ENCODE measurements at places on chromosomes 16 and 17.

DNA sequence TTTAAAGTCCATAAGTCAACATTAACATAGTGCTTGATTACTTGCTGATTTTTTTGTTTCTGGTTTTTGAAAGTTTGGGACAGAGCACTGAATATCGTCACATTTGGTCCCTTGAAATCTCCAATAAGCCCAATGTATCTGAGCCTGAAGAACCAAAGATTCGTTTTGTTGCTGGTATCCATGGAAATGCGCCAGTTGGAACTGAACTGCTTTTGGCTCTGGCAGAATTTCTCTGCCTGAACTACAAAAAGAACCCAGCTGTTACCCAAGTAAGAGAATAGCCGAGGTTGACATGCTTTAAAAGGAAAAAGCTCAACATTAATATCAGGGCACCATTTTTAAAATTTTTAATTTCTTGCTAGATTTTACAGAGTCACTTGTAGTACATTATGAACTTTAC is 27.7 kb upstream of the GOSR1 start:
- no peak for DNase-seq

DNA sequence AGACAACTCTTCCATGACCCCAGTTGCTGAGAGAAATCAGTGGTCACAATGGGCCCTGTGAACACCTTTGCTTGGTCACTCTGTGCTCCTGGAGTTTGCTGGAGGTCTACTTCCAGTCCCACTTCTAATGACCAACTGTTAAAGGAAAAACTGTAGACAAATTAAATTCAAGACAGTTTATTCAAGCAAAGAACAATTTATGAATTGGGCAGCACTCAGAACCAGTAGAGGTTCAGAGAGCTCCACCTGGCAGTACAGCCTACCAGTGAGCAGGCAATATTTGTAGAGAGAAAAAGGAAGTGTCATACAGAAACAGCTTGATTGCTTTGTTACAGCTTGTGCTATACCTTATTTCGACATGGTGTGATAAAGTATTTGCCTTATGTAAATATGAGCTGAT is 116.5 kb downstream of the HS3ST3B1 start:
- no peak for DNase-seq

DNA sequence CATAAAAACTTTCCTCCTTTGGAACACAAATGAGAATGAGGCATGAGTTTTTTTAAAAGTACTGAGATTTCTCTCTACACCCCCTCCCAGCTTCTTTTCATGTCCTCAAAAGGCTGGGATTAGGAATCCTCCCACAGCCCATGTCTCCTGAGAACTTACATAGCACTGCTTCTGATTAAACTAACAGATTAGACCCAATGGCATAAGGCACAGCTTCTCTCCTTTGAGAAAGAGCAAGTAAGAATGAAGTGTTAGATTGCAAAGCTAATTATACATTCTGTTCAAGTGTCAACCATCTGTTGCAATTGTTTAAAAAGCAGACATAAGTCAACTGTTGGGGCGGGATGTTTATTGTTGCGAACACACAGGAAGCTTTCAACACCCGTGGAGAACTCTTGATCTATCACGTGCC is 715.1 kb downstream of the CDH11 start:
- DNase-seq = no peak

- DNase-seq = no peak
Measured at GRCh38 chr16:66337463-66338188, 28.9 kb upstream of the CDH5 start.

GRCh38 chr17:67076290-67076689 is 31.9 kb downstream of the CACNG1 start:
- DNase-seq = no peak

DNA sequence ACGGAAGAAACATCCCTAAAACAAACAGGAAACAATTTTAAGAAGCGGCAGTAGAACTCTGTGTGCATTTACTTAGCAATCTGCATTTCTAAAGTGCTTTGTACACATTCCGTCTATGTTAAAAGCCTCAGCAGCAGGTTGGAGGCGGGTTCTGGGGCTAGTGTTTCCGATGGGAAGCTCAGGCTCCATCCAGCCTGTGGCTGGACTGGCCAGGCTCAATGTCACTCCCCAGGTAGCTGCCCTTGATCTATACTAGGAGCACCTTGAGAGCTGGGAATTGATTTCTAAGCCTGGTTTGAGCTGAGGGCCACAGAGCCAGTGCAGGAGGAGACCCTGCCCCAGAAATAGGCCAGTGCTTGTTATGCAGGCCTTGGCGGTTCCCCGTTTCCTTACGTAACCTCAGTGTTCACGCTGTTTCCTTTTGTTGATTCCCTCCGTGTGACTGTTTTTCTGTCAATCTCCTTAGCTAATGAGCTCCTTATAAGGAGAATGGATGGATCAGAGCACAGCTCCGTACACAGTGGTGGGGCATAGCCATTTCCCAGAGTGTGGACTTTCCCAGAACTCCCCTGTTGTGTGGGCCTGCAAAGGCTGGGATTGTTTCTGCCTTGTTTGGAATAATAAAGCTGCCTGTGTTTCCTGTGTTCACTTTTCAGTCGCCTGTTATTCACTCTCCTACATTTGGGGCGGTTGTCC is 21.4 kb downstream of the ADORA2B start:
- DNase-seq = no peak

DNA sequence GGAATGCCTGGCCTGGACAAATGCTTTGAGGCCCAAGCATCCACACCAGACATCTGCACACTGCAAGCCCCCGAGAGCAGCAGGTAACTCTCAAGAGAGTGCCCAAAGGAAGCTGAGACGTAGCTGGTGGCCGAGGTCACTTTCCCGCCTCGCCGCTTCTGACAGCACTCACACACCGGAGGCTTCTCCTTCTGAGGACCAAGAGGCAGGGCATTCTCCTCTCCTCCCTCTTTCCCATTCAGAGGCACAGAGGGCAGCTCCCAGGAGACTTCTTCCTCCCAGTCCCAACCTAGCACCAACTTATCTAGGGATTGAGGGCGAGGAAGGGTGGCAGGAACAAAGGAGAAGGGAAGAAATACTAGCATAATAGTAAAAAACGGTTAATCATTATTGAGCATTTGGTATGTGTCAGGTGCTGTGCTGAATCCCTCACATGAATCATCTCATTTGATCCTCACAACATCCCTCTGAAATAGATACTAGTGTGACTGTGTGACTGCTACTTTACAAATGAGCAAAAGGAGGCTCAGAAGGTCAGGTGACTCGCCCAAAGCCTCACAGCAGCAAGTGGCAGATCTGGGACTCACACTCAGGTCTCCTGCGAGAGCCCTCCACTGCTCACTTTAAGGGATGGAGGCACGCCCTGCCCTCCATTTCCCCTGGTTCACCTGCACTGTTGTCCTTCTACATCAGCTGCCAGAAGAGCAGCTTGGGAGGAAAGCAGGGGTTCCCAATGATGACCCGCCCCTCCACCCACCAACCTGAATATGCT is 41.8 kb downstream of the MYO18A start:
- no peak for DNase-seq

DNA sequence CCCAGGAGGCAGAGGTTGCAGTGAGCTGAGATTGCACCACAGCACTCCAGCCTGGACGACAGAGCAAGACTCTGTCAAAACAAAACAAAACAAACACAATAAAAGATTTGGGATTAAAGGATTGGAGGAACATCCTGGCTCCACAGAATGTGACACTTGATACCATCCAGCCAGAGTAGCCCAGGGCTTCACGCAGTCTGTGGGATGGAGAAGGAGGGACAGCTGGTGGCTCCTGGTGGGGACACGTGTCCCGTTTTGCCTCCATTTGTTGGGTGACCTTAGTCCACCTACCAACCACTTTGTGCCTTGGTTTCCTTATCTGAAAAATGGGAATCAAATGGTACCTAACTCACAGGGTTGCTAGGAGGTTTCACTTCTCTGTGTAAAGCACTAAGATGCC is 12.4 kb upstream of the CYB561 start:
- no peak for DNase-seq

DNA sequence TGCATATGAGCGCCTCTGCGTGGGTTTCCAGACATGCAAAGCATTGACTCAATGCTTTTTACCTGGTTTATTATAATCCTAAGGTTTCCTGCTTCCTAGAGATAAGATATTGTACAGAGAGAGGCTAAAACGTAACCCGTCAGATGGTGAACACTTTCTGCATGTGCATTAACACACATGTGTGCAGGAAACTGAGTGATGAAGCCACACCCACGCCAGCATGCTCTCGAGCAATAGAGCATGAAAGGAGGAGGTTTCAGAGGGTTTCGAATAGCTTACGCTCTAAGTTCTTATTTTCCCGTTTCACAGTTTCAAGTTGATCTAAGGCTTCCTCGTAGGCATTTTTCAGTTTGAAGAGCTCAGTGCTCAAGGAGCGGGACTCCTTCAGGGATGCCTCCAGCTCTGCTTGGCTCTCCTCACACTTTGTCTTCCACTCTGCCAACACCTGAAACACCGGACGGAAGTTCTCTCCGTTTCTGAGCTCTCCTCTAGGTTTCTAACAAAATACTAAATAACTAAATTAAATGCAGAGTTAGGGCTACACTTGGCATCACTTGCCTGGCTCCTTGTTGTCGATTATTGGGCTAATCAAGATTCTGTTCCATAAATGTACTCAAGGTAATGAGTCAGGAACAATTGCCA is 23.2 kb downstream of the MYH3 start:
- no peak for DNase-seq

GRCh38 chr17:57090560-57091185 is 5.6 kb downstream of the AKAP1 start:
- no peak for DNase-seq

DNA sequence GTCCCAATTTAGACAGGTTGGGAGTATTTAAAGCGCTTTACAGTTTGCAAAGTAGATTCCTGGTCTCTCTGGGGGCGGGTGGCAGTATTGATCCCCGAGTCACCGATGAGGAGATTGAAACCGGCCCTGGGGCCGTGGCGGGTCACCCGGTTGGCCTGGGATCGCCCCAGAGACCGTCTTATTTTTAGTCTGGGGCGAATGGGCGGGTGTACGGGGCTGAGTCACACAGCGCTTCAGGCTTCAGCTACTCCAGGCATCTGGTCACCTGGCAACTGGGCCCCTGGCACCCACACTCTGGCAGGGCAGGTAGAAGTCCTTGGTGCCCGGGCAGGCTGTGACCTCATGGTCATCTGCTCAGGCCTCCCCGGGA is 669 bp downstream of the MIEF2 start:
- DNase-seq = peak; percentile 13

DNA sequence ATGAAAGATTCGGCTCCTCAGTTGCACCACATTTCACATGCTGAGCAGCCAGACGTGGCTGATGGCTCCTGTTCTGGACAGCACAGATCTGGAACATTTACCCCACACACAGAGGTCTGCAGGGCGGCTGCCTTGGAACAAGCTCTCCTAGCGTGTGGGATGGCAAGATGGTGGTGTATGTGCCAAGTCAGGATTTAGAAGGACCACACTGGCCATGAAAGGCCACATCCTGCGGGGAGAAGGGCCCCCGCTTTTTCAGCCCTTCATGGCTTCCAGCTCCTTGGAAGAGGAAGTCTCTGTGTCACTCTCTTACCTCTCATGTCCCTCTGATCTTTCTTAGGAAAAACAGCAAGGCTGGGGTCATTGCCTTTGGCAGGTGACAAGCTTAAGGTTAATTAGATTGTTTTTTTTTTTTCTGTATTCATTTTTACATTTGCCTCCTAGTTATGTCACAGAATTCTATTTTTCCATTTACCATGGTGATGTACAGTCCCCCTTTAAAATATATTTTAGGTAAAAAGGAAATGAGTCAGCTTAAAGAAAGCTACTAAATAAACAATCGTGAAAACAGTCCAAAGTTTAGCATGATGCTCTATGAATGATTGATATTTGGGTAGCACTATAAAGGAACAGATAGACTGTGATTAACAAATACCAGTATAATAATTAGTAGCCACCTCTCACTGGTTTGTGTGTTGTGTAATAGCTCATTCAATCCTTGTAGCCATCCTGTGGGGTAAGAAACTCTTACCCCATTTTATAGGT is 396.6 kb downstream of the CPPED1 start:
- DNase-seq = no peak

DNA sequence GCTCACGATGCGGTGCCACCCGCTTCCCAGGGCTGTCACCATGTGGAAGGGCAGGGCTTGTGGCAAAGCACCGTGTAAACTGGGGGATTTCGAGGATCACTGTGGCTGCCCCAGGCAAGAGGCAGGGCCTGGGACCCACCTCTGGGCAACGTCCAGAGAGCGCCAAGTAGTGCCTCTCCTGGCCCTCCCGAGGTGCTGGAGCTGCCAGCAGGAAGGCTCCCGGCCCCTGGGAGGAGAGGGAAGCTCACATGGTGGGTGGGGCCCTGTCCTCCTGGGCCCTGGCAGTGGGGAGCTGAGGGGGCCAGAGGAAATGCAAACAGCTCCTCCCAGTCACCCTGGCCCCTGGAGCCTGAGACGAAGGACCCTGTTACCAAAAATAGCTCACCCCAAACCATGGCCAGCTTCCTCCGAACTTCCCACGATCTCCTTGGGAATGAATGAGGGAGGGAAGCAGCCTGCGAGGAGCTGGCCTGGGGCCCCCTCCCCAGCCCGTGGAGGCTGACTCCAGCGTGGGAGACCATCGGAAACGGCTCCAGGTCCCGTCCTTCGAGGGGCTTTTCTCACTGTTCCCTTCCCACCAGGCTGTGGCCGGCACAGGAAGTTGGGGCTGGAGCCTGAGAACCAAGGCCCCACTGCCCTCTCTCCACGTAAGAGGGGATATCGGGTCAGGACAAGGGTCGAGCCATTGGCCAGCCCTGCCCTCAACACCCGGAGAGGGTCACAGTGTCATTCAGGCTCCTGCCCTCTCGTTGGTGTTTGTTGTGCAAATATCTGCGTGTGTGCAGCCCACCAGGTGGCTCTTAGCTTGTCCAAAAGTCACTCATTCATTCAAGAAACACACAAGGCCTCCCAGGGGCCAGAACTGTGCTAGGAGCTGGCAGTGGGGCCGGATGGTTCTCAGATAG is 17.7 kb downstream of the VASN start:
- DNase-seq = no peak

- DNase-seq = no peak
Measured at GRCh38 chr16:28829747-28830146, 6.9 kb downstream of the ATXN2L start.

DNA sequence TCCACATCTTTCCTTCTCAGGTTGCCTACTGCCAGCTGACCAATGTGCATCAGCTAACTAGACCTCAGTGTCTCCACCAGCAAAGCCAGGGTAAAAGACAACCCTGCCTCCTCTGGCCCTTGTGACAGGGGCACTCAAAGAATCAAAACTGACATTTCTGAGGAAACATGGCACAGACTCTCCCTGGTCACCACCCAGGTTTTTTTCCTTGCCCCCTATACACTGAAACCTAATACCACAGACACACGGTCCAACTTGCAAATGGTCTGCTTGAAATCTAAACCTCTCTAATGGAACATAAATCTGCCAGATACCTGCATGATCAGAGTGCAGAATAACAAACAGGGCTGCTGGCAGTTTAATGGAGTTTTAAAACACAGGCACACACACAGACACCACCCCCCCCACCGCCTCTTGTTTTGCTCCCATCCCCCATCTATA is 19.5 kb upstream of the CORO6 start:
- DNase-seq = no peak

DNA sequence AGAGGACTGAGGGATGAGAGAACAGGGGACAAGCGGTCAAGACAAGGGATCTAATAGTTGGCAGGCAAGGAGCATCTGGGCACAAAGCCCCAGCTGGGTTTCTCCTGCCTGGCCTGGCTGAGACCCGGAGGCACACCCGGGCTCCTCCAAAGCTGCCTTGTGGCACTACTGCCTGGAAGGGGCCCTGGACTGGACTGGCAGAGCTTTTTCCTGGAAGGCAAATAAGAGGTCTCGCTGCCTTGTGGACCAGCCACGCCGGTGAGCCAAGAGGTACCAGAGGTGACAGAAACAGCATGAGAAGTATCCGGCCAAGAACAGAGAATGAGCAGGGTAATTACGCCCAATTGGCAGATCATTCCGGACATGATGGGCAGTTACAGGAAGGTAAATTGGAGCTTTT is 64.6 kb downstream of the GTF3C1 start:
- DNase-seq = no peak
